Foreskin keratinocyte (primary cell): ENCODE measurements at places on chromosomes 6 and 20. TPM values are rescaled to one million over a fixed set of nuclear protein-coding genes. Genes with fewer than 3 reads are reported as not detected.
A peak's percentile ranks its signal among the peaks of the same experiment; 100 is the strongest.

GRCh38 chr6:17703256-17703694, 3.5 kb downstream of the NUP153 start:
- DNase-seq: peak; percentile 82

The RBM24 gene
- polyA plus RNA-seq: 0.46 and 0.86 TPM in 2 replicates

The SRSF12 gene
- polyA plus RNA-seq: 0.30 and 0.33 TPM in 2 replicates

DNA sequence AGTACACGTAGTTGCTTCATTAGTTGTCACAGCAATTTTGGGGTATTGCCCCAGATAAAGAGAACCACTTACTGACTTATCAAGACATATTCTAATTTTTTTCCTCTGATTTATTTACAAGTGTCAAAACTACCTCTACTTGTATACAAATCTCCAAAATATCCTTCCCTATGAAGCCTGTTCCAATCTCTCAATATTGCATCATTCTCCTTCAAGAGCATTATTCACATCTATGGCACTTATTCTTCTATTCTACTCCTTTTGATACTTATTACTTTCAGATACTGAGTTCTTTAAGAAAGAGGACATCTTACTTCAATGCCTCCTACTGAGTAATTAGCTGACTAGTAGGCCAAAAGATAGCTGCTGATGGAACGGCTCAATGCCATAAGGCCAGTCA, 105.2 kb downstream of the SMLR1 start:
- no peak for DNase-seq

DNA sequence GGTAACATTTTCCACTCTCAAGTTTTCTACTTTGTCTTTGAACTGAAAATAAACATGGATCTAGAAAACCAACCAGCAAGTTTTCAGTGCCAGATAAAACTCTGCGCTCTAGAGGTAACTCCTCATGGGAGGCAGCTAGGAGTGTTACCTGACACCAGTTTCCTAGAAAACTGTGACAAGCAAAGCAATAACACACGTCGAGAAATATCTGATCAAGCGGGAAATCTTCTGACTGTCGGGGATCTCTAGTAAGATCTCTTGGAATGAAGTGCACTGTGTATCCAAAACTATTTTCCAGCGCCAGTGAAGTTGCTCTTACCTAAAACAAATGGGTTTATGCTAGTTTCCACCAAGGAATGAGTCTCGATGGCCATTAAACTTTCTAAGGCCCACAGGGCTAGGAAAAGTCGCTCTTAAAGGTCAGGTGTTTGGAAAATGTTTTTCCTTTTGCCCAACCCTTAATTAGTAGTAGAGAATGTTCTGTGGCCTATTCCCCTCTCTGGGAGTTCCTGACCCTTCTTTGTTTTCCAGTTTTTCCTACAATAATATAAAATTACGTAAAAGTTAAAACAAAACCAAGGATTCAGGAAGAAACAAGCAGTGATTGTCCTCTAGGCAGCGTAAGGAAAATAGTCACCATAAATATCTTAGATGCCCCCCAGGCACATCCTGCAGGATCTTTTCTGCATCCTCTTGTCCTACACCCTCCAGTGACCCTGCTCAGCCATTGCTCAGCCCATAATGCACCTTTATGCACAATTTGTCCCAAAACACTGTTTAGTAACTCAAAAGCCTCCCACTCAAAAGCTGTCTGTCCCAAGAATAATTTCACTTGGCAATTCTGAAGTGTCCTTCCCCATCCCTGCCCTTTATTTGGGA, 137.7 kb upstream of the AKAP12 start:
- DNase-seq: no peak

The EFCAB8 gene
- 0.01 TPM in 1 of 2 replicates, not detected in the other for polyA plus RNA-seq
